ENCODE measurements at places on chromosomes 6 and 20. TPM values are rescaled to one million over a fixed set of nuclear protein-coding genes. Genes with fewer than 3 reads are reported as not detected.

Gene HLA-DMA
- total RNA-seq = 2.1 TPM

Gene REV3L
- 28.8 TPM for total RNA-seq

Gene CST2
- total RNA-seq = not detected

Gene KCNK17
- not detected for total RNA-seq

Gene HMGN3
- total RNA-seq = 246 TPM

Gene GGTLC1
- total RNA-seq = 1.3 TPM

Data from Caco-2 (cell line).